Mesothelial cell of epicardium (in vitro differentiated cells): ENCODE measurements at places on chromosomes 1 and 21. TPM values are rescaled to one million over a fixed set of nuclear protein-coding genes. Genes with fewer than 3 reads are reported as not detected.

Gene DNAJC28
- 2.6 to 3.1 TPM (median 2.8 TPM) in 3 replicates for total RNA-seq

DNA sequence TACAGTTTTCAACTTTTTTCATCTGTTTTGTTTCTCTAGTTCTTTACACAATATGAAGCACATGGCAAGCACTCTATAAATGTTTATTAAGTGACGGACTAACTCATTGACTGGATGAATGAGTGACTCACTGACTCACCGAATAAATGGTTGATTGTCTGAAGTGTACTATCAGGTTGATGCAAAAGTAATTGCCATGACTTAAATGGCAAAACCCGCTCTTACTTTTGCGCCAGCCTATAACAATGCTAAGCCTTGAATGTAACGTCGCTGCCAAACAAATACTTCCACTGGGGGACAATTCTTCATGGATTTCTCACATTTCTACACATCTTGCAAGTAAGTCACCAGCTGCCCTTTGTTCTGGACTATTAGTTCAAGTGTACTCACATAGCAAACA, 109.0 kb upstream of the KCTD3 start:
- H3K4me3 ChIP-seq = no peak overlapping the region
- peaks cover 2% of the 10 kb centered on the region for H3K4me1 ChIP-seq
- no peaks in the 10 kb centered on the region for H3K36me3 ChIP-seq
- no peak overlapping the region for H3K27ac ChIP-seq
- H3K27me3 ChIP-seq = no peaks in the 10 kb centered on the region
- DNase-seq = no peak

- H3K27me3 ChIP-seq = no peaks in the 10 kb centered on the region
- no peaks in the 10 kb centered on the region for H3K36me3 ChIP-seq
- H3K4me3 ChIP-seq = no peak overlapping the region
Observed at GRCh38 chr21:38905752-38906151, 100.0 kb downstream of the ETS2 start.

DNA sequence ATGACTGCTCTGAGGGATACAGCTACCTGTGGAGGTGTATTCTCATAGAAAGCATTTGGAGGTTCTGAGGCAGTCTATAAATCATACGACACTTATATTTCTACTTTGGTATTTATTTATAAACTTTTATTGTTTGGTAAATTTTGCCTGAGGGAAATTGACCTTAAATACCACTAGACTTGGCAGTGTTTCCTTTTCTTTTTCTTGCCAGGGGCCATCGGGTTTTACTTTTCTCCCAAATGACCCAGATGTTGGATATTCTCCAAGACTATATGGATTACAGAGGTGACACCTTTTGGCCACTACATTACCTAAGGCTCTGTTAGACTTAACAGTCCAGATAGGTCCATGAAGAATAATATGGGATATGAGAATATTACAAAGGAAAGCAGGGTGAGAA, 28.2 kb downstream of the CHD1L start:
- DNase-seq = no peak
- no peak overlapping the region for H3K27ac ChIP-seq
- H3K36me3 ChIP-seq = peaks cover 30% of the 10 kb centered on the region
- peaks cover 7% of the 10 kb centered on the region for H3K4me1 ChIP-seq

- H3K27me3 ChIP-seq = peaks cover 69% of the 10 kb centered on the region
- H3K27ac ChIP-seq = no peak overlapping the region
- H3K36me3 ChIP-seq = no peaks in the 10 kb centered on the region
- no peak for DNase-seq
- peaks cover 8% of the 10 kb centered on the region for H3K4me1 ChIP-seq
Observed at GRCh38 chr1:47631411-47631995, 193.7 kb downstream of the FOXD2 start.

DNA sequence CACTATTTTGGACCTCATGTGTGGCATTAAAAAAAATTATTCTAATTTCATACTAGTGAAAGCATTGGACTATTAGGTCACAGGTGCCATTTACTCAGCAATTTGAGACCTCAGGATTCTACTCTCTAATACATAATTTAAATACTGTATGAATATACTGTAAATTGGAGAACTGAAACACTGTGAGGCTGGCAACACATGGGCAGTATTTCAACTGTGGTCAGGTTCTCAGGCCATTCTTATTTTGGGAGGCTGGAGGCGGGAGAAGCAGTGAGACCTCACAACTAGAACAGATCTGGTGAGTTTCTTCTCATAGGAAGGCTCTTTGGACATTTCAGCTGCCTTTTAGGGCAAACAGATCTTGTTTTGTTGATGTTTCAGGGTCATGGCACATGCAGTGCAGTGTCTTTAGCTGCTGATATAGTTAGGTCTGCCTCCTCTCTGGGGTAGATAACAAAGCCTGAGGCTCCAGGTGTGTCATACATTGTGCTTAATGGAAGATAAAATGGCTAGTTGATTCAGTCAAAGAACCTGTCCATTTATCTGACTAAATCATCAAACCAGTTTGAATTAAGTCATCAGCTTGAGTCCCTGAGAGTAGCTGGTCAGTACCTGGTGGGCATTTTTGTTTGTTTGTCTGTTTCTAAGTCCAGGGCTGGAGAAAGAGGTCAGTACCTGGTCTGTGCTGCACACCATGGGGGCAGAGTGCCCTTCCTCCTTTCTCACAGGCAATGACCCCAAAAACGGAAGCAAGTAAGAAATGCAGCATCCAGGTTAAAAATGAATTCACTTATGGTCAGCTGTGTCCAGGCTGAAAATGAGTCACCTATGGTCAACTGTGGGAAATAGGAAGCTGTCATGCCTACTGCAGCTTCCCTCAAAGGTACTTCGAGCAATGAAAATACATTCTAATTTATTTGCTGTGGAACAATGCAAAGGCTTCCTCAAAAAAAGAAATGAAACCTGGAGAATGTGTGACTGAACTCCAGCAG, 216.2 kb downstream of the SDCCAG8 start:
- no peak for DNase-seq
- no peaks in the 10 kb centered on the region for H3K36me3 ChIP-seq
- H3K27me3 ChIP-seq = no peaks in the 10 kb centered on the region
- peak overlapping the region; percentile 92 for H3K27ac ChIP-seq
- H3K4me1 ChIP-seq = peaks cover 34% of the 10 kb centered on the region

DNA sequence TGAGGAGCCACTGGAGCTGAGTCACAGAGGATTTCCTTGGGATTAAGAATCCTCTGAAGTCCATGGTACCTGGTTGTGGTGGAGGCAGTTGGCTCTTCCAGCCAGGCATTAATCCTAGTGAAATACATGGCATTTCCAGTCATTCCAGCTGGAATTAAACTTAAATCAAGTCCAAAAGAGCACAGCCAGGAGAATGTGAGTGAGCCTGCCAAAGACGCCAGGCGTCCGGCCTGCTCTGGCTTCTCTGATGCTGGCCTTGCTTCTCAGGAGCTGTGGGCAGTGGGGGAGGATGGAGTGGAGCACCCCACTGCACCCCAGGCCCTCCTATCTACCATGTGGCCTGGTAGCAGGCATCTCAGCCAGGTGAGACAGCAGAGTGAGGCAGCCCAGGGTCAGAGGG, 23.4 kb upstream of the TENT5C start:
- no peak overlapping the region for H3K27ac ChIP-seq
- no peaks in the 10 kb centered on the region for H3K4me1 ChIP-seq
- H3K36me3 ChIP-seq = no peaks in the 10 kb centered on the region

DNA sequence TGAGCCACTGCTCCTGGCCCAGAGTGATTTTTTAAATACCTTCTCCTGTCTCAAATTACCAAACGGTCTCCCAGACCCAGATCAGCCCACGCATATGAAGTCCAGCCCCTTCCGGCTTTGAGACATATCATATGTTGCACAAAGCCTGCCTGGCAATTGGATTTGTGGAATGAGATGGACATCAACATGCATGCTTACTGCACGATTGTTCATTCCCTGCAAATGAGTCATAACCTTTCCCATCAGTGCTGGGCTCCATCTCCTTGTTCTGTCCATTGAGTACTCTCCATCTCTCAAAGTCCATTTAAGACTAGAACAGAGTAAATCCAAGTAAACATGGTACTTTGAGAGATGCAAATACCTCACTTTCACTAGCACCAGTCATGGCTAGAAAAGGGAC, 612.2 kb upstream of the USP24 start:
- peak overlapping the region; percentile 51 for H3K27ac ChIP-seq
- no peak overlapping the region for H3K4me3 ChIP-seq
- peaks cover 54% of the 10 kb centered on the region for H3K4me1 ChIP-seq
- H3K36me3 ChIP-seq = no peaks in the 10 kb centered on the region
- H3K27me3 ChIP-seq = no peaks in the 10 kb centered on the region
- no peak for DNase-seq

DNA sequence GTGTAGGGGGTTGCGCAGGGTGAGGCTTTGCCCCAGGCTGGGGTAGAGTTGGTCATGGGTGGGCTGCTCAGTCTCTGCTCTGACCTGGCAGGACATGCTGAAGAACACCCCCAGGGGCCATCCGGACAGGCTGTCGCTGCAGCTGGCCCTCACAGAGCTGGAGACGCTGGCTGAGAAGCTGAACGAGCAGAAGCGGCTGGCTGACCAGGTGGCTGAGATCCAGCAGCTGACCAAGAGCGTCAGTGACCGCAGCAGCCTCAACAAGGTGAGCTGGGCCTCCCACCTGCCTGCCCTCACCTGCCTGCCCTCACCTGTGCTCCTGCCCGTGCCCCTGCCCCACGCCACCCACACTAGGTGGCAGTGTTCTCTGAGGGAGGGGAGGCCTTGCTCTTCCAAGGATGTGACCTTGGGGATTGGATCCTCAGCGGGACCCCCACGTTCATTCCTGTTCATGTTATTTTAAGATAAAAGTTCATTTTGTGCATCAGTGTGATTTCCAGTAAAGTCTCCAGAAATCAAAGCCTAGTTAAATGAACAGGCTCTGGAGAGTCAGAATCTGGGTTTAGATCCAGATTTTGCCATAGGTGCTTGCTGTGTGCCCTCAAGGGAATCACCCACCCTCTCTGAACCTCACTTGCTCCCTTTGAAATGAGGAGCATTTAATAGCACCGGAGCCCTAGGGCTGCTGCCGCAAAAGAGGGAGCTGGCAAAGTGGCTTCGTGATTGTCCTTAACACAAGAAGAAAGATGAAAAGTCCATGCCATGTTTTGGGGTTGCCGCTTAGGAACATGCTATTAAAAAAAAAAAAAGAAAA, 87.9 kb downstream of the ARHGEF10L start:
- peaks cover 7% of the 10 kb centered on the region for H3K36me3 ChIP-seq
- no peaks in the 10 kb centered on the region for H3K4me1 ChIP-seq
- H3K27ac ChIP-seq = no peak overlapping the region
- H3K4me3 ChIP-seq = no peak overlapping the region

DNA sequence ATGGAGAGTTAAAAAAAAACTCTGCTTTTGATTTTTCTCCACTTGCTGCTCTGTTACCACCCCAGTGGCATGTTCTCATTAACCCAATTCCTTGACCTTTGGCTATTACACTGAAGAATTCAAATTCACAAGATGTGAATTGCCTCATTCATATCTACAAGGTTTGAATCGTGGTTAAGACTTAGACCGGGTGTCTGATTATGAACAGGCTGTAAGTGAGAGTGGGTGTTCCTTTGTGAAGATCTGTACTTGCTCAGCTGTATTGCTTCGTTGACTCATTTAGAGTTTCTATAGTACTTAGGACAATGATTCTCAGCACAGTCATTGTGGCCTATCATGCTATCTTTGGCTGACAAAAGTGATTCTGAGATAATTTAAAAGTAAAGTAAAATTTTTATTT, 36.4 kb downstream of the DNM3 start:
- no peaks in the 10 kb centered on the region for H3K36me3 ChIP-seq
- no peaks in the 10 kb centered on the region for H3K27me3 ChIP-seq
- H3K4me1 ChIP-seq = peaks cover 10% of the 10 kb centered on the region
